ENCODE measurements at places on chromosomes 7 and 10. TPM values are rescaled to one million over a fixed set of nuclear protein-coding genes. Genes with fewer than 3 reads are reported as not detected.

DNA sequence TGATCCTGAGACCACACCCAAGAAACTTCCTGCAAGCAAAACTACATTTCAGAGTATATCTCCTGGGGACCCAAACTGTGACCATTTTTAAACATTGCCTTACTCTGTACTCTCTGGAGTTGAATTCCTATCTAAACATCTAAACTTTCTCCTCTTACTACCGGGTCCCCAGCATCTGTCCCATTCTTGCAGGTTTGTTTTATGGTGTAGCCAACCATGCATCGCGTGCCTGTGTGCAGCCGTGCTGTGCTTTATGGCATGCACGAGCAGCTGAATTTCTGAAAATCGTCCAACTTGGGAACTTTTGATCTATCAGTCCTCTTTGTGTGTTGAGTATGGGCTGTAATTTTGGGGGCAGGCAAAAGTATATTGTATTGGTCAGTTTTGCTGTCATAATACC lies 423.8 kb upstream of the DPP6 start:
- DNase-seq = no peak

DNA sequence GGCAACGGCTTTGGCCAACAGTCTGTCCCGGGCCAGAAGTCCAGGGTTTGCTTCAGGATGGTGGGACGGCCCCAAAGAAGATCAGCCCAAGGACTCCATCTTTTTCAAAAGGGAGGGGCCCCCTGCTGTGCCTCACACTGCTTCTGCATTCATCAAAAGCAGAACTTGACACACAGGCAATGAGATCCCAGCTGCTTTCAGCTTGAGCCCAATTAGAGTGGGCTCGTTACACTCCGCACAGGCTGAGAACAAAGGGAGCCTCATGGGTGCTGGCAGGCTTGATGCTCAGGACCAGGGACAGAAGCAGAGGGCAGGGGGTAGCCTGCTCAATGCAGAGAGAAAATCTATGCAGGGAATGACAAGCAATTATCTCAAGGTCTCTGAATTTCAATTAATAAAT lies 45.5 kb downstream of the VOPP1 start:
- DNase-seq = no peak

ZP3 gene
- total RNA-seq = 0.42 TPM

DNA sequence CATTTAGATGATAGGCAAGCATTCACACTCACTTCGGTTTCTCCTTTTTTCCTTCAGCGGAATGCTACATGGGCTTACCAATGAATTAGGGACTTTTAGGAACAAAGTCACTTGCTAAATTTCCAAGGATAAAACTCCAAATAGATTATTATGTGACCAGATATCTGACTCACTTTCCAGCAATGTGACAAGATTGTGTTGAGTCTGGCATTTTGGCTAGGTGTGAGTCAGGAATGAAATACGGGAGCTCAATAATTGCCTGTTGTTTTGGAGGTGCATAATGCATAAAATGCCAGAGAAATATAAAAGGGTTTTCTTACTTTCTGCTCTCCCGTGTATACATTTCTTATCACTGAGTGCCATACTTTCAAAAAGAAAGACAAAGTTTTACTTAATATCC lies 721.1 kb downstream of the KCNMA1 start:
- DNase-seq = no peak

GRCh38 chr7:11540271-11540761 lies 291.7 kb downstream of the THSD7A start:
- no peak for DNase-seq

CRYGN gene
- 0.16 TPM for total RNA-seq

GNAT3 gene
- total RNA-seq = not detected

HABP2 gene
- total RNA-seq = not detected

WNT16 gene
- 0.16 TPM for total RNA-seq

GRCh38 chr10:77007834-77008233 lies 629.8 kb downstream of the KCNMA1 start:
- no peak for DNase-seq

- DNase-seq = no peak
Measured at GRCh38 chr7:101829374-101829773, 11.9 kb downstream of the CUX1 start.

GRCh38 chr10:71746344-71747037 lies 26.8 kb downstream of the VSIR start:
- no peak for DNase-seq

DNA sequence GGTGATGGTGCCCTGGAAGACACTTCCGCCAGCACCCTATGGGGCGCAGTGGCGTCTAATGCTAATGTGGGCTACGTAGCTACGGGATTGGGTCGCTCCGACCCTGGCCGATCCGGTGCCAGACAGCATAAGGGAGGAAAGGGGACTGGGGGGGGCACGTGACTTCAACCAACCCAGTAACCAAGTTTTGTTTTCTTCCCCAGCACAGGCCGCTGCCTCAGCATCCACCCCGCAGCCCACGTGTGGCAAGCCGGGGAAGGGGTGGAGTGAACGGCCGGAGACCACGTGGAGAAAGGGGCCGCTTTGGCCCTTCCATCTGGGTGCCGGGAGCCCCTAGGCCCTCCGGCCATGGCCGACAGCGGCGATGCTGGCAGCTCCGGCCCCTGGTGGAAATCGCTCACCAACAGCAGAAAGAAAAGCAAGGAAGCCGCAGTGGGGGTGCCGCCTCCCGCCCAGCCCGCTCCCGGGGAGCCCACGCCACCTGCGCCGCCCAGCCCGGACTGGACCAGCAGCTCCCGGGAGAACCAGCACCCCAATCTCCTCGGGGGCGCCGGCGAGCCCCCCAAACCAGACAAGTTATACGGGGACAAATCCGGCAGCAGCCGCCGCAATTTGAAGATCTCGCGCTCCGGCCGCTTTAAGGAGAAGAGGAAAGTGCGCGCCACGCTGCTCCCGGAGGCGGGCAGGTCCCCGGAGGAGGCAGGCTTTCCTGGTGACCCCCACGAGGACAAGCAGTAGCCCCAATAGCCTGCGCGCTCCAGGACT lies 2.5 kb downstream of the PRR15 start:
- DNase-seq = no peak

- DNase-seq = no peak
Measured at GRCh38 chr10:83723080-83723479, 416.2 kb upstream of the GHITM start.

DNA sequence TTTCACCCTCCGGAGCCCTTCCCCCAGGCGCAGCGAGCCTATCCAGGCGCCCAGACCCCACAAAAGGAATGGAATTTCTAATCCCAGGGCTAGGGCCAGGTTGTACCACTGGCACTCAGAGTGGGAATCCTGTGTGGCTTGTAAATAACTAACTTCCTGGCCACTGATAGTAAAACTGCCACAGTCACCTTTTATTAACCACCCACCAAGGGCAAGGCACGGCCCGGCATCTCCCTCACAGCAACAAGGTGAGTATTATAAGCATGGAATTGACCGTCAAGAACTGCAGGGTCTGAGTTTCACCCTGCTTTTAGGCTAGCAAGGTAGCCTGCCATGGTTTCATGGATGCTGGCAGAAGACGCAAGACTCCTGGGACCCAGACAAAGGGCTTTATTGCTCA lies 51.1 kb downstream of the SPOCK2 start:
- DNase-seq = no peak

GRCh38 chr10:26837139-26837538 lies 23.6 kb downstream of the ABI1 start:
- no peak for DNase-seq

DNA sequence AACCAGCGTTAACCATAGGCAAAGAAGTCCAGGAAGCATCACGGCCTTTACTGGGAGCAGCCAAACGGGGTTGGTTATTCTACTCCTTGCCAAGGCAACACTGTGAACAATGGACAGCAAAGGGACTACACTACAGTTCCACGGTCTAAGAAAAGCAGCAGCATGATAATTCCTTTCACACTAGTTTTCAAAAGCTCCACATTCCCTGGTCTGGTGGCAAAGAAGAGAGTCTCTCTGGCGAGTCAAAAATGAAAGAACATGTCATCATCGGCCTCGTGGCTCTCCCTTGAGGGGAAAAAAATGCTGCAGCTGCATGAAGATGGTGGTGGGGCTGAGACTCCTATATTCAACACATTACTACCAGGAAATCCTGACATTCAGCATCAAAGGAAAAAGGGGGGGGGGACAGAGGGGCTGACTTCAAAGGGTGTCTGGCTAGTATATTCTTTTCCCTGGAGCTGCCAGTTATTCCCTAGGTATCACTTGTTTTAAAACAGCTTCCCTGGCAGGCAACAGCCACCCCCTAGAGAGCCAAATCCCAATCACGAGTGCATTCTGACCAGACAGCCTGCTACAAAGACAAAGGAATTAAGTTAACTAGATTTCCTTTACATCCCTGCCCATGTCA lies 49.1 kb downstream of the SLC37A3 start:
- DNase-seq = no peak

DNA sequence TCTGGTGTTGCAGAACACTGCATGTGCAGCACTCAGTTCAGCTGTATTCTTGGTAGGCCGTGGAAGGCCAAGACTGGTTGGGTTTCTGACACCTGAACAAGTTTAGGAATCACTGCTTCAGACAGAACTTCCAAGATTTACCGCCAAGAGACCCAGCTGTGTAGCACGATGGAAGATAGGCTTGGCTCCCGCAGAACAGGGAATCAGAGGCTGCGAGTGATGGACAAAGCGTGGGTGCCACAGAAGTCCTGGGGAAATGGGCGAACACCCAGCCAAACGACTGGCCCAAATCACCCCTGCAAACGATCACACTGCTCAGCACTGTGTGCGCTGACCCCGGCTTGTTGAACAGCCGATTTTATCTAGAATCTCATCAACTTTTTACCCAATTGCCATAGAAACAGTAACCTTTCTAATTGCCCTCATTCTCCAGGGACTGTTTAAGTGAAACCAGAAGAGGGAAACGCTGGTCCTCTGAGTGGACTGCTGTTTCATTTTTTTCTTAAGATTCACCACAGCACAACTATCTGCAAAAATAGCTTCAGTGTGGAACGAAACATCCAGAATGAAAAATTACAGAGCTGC lies 17.9 kb downstream of the ZFAND2A start:
- no peak for DNase-seq

IDI1 gene
- total RNA-seq = 86.0 TPM

DNA sequence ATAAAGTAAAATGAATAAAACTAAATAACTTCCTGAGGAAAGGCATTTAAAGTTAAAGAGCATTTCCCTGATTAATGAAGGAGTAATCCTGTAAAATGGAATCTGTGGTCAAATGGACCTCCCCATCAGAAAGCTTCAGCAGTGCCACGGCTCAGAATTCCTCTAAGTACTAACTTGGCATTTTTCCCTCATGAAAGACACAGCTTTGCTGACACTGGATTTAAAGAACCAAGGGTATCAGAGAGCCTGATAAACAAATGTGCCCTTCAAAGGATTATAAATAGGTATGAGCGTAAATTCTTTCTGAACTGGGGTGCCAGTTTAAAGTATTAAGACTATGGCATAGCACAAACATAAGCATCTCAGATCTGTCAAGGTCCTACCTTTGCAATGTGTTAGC lies 24.2 kb upstream of the RNF148 start:
- DNase-seq = no peak

DNA sequence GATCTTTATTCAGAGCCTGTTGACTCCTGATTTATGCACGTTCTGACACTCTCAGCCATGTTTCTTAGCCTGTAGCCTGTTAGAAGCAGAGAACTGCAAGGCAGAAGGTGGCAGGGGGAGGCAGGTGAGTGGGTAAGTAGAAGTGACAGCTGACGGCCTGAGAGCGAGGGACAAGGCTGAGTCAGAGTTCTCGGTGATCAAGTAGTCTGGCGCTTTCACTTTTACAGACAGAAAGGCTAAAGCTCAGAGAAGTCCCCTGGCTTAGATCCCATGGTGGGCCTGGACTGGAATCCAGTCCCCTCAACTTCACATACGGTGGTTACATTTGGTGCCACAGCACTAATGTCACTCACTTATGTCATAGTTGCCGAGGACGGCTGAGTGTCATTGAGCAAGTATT lies 139.0 kb downstream of the TACC2 start:
- no peak for DNase-seq

AGR3 gene
- 16.8 TPM for total RNA-seq

LIPM gene
- total RNA-seq = not detected

GRCh38 chr7:111770116-111770515 lies 207.8 kb upstream of the IMMP2L start:
- DNase-seq = no peak

SH2D4B gene
- 0.16 TPM for total RNA-seq

PPP1R3C gene
- total RNA-seq = 129 TPM

COA1 gene
- 75.0 TPM for total RNA-seq

- DNase-seq = no peak
Measured at GRCh38 chr10:33352615-33353014, 18.1 kb upstream of the NRP1 start.

GRCh38 chr10:62761115-62761514 lies 43.4 kb upstream of the ADO start:
- DNase-seq = no peak

- no peak for DNase-seq
Measured at GRCh38 chr7:36638586-36639263, 85.6 kb downstream of the AOAH start.

- DNase-seq = no peak
Measured at GRCh38 chr10:43257347-43258210, 9.3 kb downstream of the RASGEF1A start.

FEZF1 gene
- not detected for total RNA-seq

DNA sequence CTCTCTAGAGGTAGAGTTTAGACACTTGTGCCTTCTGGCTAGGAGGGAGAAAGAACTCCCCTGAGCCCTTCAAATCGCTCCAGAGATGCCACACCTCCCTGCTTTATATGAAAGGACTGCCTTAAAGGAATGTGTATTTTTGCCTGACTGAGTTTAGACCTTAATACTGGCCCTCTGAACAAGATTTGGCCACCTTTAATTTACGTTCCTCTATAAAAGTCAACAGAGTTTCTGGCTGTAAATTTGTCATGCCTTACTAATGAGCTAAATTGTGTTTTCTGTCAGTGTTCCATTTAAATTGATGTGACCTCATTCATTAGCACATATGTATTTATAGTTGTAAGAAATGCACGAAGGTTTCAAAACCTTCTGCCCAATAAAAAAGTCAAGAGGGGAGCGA lies 48.0 kb downstream of the SEMA3C start:
- DNase-seq = no peak

H2BK1 gene
- not detected for total RNA-seq

GRCh38 chr7:37999673-38000072 lies 79.2 kb downstream of the EPDR1 start:
- no peak for DNase-seq

DNA sequence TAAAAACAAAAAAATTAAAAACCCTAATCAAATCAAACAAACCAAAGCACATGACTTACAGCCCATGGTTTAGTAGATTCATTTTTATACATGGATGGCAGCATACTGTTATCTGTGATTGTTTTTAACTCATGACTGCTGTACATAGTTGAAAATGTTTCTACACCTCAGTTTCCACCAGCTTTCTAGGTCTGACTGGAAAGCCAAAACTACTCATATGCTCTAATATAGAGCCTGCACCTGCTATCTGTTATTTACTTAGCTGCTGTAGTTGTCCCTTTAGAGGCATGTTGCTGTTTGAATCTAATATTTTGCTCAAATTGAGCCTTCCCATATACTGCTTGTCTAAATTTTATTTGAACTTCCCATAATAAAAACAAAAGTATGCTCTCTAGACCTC lies 289.9 kb upstream of the LRRN3 start:
- no peak for DNase-seq

GPR37 gene
- 5.4 TPM for total RNA-seq

REEP3 gene
- total RNA-seq = 82.6 TPM

HUS1 gene
- total RNA-seq = 16.8 TPM

All from urinary bladder (tissue), 4 donors.